ENCODE measurements at places on chromosomes 11 and 22.

DNA sequence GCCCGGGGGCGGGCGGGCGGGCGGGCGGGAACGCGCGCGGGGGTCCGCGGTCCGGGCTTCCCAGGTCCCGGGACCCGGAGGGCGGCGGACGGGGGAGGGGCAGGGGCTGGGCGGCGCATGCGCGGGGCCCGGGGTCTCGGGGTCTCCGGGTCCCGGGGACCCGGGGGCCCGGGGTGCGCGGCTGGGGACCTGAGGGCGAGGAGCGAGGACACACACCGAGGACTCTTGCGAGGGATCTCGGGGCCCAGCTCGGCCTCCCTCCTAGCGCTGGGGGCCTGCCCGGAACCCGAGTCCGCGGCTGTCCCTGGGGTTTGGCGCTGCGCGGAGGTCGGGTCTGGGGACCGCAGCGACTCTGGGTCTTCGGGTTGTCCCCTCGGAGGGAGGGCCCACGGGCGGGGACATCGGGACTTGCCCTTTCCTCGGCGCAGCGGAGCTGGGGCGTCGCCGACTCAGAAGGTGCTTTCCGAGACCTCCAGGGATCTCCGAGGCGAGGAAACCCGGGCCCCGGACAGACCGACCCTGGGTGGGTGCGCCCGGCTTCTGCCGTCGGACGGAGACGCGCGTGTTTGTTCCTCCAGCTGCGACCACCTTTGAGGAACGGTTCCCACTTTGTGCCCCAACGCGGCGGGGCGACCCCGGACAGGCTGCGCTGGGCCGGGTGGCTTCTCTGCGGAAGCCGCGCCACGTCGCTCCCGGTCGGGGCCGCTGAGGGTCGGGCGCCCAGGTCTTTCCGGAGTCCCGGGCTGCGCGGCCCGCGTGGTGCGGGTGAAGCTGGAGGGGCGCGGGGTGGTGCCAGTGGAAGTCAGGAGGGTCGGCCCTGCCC lies 540 bp downstream of the PPARA start:
- DNase-seq, result peak; percentile 46

- peak; percentile 52 for DNase-seq
Measured at GRCh38 chr11:112555491-112556364, 295.1 kb upstream of the PLET1 start.

DNA sequence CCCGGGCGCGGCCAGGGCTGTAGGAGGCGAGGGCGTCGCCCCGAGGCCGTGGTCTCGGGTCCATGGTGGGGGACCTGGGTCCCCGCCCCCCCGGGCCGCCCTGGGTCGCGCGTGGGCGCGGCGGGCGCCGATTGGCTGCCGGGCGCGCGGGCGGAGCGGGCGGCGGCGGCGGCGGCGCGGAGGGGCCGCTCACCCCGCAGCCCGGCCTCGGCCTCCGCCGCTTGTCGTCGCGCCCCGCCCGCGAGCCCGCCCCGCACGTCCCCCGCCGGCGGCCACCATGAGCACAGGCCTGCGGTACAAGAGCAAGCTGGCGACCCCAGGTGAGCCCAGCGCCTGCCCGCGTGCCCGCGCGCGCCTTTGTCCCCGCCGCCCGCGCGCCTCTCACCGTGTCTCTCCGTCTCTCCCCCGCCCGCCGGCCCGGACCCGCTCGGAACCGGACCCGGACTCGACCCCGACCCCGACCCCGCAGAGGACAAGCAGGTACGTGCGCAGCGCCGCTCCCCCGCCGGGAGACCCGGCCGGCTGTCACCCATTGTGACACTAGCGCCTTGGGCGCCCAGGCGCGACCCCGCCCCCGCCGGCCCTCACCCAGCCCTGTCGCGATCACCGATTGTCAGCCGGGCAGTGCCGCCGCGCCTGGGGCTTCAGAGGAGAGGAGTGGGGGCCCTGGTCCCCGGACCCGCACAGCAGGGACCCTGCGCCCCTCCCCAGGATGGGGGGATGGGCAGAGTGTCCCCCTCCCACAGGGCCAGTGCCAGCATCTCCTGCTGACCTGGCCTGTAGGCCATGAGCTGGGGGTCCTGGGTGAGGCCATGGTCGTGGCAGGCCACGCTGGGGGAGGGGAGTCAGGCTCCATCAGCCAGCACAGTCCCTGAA lies at the start of gene SEPTIN5:
SEPTIN5 (plus strand) TSS at position 192 of the 876 bp plus-strand sequence; CDS start at position 278, 86 bp downstream.
- DNase-seq, result no peak

- DNase-seq, result peak; percentile 20
Measured at GRCh38 chr22:46592390-46592872, 27.8 kb upstream of the GRAMD4 start.

DNA sequence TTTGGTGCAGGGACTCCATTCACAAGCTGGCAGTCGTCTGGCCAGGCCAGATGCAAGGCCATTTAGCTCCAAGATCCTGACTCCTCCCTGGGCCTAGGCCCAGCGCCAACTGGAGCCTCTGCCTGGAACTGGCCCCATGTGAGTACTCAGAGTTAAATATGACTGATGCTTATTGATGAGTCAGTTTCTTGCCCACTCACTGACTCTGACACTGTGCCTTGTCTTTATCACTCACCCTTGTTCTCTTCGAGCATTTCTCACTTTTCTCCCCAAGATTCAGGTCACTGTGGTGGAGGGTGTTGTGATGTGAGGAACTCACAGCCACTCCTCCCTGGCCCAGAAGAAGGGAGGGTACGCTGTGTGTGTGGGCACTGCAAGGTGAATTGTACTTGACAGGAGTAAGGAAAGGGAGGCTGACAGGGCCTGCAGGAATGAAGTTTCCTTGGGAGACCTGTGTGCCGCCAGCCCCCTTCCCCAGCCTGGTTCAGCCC lies 23.2 kb upstream of the ST3GAL4 start:
- DNase-seq, result no peak
